ENCODE measurements at places on chromosomes 4 and X.

GRCh38 chr4:147984065-147984777, 252.3 kb downstream of the ARHGAP10 start:
- no peak for DNase-seq

DNA sequence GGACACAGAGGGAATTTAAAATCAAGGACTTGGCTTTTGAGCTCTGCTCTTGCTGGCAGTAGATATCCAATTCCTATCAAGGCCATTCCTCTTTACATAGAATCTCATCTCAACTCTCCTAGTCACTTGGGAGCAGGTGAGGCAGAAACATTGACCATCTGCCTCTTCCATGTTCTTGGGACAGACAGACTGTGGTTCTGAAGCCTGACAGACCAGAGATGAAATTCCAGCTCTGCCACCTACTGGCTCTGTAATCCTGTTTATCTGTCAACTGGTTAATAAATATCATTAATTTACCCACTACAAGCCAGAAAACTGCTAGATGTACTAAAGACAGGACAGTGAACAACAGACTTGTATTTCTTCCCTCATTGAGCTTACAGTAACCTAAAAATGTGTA, 300.8 kb downstream of the ADGRL3 start:
- no peak for DNase-seq

DNA sequence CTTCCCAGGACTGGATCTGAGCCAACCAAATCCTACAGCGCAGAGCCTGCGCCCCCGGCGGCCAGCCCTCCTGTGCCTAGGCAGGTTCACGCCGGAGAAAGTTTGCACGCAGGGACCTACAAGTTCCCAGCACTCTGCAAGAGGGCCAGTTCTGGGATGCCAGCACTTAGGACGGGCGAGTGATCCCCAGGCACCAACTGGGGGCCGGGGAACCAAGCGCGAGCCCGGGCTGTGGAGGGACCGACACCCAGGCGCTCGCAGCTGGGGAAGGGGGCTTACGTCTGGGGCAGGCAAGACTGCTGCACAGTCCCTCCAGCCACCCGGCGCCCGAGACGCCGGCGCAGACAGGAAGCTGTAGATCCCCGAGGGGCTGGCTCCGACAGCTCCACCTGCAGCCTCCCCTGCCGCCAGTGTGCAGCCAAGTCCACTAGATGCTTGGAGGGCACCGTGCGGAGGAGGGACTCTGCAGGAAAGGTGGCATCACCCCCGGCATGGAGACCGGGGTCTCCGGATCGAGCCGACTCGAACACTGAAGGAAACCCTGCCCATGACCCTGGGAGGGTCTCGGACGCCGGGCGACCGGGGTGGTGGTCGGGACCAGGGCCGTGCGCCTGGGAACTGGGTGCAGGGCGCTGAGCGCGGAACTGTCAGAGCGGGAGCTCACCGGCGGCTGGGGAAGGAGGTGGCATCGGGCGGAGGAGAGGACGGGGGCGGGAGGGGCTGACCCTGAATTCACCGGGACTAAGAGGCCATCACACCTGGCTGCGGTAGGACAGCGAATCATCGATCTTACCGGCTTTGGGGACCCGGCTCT, 566 bp downstream of the CORIN start:
- peak; percentile 48 for DNase-seq

GRCh38 chr4:47926667-47927258, 12.4 kb upstream of the NFXL1 start:
- peak; percentile 42 for DNase-seq
